ENCODE measurements at places on chromosomes 16 and 17.

DNA sequence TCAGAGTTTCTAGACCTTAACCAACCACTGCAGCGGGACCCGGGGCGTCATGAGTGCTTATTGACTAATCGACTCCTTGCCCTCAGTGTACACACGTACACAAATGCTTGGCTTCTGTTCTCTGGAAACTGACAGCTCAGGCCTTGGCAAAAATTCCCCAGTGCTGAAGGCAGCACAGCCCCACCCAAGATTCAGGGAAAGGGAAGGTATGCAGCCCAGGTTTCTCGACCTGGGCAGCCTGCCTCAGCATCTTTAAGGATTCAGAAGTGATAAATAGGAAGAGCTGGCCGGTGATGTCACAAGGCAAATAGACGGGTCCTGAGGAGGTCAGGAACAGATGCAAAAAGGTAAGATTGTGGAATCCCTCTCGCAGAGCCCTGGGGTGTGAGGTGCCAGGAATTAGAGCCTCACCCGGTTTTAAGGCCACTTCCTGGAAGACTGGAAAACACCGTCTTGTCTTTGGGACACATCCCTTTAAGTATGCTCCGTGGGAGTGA is 9.0 kb upstream of the CDH3 start:
- DNase-seq, result no peak

DNA sequence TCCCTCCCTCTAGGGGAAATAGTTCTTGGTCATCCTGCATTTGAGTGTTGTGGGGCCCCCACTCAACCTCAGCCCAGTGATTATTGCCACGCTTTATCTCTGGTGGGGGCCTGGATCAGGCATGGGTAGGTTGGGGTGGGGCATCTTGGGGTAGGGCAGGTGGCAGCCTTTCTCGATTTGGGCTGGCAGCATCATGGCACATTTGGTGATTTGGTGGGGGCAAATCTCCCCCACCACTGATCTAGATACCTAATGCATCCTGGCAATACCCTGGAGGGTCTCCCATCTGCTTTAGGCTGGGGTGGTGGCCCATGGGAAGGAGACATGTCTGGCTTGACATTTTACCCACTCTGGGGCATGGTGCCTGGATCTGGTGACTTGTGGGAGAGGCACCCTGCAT is 40.2 kb downstream of the NLRP1 start:
- DNase-seq, result no peak

DNA sequence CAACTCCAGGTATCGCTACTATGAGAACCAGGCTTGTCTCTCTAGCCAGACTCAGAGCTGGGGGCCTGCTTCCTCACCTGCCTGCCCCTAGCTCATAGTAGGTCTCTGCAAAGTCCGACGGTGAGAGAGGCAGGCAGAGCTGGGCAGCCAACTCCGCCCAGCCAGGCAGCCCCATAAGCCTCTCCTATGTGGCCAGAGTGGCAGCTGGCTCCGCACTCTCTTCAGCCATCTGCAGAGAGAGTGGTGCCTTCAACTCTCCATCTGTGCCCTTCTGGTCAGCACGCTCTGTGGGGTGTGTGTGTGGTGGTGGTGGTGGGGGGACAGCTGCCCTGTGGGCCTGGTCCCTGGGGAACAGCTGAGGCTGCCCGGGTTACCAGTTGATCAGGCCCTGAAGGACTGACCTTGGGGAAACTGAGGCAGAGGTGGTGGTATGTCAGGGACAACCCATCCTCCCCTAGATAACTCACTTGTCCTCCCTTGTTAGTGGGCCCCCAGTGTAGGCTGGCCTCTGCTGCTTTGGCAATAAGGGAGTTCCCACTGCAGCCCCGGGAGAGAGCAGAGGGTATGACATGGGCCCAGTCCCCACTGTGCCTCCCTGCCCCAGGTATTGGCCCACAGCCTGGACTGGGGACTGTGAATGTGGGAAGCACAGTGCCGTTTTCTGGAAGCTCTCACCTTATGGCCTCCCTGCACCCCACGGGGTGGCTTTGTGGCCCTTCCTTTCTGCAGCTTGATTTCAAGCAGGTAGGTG is 1.8 kb upstream of the ADGRG1 start:
- DNase-seq, result no peak

DNA sequence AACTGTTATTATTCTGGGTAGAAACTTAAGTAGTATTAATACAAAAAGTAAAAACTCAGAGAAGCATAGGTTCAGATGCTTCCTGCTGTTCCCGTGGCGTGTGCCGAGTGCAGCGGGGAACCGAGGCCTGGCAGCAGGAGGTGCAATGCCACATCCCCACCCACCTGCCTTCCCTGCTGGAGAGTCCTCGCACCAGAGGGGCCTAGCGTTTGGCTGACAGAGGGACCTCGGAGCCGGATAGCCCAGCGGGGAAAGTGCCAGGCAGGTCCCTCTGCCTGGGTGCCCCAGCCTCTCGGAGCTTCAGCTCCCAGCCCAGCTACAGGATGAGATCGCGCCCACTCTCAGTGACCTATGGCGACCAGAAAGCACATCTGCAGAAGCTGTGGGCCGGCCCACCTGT is 169.6 kb upstream of the GSE1 start:
- no peak for DNase-seq

GRCh38 chr16:6032438-6032837 is 934.8 kb upstream of the EEF2KMT start:
- no peak for DNase-seq

DNA sequence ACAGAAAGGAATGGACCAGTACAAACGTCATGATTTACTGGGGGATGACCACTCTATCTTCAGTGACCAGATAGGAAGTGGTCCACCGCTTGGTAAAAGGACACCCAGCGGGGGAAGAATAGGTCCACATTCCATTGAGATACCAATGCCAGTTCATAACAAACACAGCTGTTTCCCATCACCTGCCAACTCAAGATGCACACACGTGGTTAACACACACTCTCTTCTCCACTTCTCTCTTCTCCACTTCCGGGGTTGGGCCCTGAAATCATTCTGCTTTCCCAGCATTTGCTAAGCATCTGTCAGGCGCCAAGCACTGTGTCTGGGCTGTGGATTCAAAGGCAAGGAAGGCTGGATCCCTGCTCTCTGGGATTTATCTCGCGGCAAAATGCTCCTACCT is 175.5 kb downstream of the SLC39A11 start:
- no peak for DNase-seq

DNA sequence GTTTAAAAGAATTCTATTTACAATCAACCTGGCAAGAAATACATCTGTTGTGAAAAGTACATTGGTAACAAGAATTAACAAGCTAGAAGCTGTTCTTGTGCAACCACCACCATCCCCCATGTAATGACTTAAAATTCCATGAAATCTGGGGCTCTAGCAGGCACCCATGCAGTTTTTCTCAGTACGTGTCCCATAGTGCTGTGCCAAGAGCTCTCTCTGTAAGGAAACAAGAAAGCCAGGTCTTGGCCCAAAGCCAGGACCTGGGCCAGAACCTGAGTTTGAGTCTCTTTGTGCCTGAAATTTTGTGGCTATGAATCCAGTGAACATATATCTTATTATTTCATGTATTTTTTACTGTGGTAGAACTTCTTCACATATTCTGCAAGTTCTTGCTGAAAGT is 46.6 kb downstream of the NUP93 start:
- no peak for DNase-seq

DNA sequence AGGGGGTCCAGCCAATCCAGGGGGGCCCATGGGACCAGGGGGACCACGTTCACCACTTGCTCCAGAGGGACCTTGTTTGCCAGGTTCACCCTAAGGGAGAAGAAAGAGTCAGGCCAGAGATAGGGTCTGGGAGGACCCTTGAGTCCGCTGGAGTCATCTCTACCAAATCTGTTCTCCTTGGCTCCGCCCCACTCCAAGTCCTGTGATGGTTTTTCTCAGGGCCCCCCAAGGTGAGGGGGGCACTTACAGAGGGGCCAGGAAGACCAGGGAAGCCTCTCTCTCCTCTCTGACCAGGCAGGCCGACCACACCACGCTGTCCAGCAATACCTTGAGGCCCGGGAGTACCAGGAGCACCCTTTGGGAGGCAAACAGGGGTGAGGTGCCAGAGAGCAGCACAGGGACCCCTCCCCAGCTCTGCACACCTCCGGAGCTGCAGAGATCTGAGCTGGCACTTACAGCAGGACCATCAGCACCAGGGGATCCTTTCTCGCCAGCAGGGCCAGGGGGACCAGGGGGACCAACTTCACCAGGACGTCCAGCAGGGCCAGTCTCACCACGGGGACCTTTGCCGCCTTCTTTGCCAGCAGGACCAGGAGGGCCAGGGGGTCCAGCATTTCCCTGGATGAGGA is 12.4 kb downstream of the COL1A1 start:
- DNase-seq, result no peak

- no peak for DNase-seq
These were observed 5.4 kb downstream of the NAT9 start for GRCh38 chr17:74770498-74771318.

- DNase-seq, result no peak
These were observed 147.8 kb downstream of the NTN1 start for GRCh38 chr17:9169116-9169515.

DNA sequence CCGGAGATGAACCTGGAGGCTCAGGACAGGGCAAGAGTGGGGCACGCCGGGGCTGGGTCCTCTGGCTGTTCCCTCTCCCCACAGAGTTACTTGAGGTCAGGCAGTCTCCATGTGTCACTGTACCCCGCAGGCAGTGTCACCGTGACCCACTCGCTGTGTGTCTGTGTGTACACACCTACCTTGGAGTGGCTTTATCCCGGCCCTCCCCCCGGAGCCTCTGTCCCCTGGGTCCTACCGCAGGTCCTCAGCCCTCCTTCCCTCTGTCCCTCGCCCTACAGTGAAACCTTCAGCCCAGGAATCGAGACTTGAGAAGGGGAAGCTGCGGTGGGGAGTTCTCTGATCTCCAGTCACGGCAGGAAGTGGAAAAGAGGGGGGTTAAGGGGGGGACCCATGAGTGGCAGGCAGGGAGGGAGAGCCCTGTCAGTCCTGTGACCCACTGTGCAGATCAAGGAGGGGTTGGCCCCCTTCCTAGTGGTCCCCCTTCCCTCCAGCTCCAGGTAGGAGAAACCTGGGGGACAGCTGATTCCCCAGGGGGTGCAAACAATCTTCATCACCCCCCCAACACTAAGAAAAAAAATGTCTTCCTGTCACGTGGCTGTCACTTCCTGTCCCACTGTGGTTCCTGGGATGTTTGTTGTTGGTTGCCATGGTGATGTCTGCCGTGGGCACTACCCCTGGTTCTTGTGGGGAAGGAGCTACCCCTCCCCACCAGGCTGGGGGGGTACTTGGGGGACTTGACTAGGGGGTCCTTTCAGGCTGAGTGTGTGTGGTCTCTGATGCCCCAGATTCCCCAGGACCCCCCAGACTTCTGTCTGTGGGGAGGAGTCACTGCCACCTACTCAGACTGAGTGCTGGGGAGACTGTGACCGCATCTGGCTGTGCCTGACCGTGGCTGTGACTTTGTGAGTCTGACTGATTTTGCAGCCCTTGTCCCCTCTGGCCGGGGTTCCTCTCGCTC is 13.7 kb downstream of the RARA start:
- no peak for DNase-seq

DNA sequence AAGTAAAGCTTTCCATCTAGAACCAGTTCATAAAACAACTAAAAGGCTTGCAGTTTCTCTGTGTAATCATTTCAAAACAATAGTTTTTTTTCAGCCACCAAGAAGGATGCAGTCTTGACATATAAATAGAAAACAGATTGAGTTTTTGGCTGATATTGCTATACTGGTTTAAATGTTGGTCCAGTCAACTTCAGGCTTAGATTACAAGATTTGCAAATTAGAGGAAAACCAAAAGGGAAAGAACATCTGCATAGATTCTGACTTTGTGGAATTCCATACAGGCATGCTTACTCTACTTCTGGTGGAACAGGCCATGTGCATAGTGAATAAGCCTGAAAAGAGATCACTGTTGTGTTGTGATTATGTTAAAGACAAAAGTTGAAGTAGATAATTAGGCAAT is 150.3 kb downstream of the BCAS3 start:
- no peak for DNase-seq

DNA sequence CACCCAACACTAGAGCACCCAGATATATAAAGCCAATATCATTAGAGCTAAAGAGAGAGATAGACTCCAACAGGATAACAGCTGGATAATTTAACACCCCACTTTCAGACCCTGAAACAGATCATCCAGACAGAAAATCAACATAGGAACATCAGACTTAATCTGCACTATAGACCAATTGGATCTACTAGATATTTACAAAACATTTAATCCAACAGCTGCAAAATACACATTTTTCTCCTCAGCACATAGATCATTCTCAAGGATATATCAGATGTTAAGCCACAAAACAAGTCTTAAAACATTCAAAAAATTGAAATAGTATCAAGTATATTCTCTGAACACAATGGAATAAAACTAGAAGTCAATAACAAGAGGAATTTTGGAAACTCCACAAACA is 4.1 kb upstream of the CCL13 start:
- DNase-seq, result no peak

DNA sequence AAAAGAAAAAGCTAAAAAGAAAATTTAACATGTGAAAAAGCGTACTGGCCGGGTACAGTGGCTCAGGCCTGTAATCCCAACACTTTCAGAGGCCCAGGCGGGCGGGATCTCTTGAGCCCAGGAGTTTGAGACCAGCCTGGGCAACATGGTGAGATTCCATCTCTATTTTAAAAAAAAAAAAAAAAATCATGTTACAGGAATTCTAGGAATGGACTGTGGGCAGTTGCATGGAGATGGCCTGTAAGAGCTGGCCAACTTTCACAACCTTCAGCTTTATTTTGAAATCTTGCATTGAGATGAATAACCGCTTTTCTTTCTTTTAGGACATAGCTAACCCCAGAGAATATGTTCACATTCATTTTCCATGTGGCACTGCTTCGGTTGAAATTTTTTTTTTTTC is 8.2 kb upstream of the CIAO3 start:
- DNase-seq, result no peak

GRCh38 chr16:68668266-68668665 is 23.2 kb downstream of the CDH3 start:
- DNase-seq, result no peak

GRCh38 chr17:81239714-81240555 is 817 bp downstream of the NDUFAF8 start:
- DNase-seq, result no peak

GRCh38 chr16:31453255-31454204 is 5.8 kb upstream of the ARMC5 start:
- no peak for DNase-seq

DNA sequence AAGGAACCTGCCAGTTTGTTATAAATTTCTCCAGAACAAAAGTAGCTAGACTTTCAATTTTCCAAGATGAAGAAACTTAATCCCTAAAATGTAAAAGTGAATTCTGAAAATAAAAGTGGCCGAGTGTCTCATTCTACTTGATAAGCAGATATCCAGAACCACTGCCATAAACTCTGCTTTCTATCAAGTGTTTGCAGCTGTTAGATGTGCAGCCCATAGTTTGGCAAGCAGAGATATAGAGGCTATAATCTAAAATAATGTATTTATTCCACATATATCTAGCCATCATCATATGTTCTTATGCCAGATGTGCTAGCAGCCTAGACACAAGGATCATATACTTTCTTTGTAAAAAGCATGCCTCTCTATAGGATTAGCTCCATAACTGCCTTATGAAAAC is 14.7 kb upstream of the FBXL20 start:
- DNase-seq, result no peak

All from NCI-H187 treated with DMSO at 0.1 percent for 48 hours (cell line).